ENCODE measurements at places on chromosomes 13 and 19. TPM values are rescaled to one million over a fixed set of nuclear protein-coding genes. Genes with fewer than 3 reads are reported as not detected.

Gene LENG9
- total RNA-seq: 11.0 TPM

Gene CYP4F12
- total RNA-seq: 82.9 TPM

Gene CBY2
- total RNA-seq: not detected

Gene PIBF1
- total RNA-seq: 16.5 TPM

Gene FFAR2
- total RNA-seq: 0.17 TPM

Gene COX7A1
- total RNA-seq: 55.7 TPM

- DNase-seq: no peak
These were observed 23.8 kb upstream of the ASF1B start for GRCh38 chr19:14160017-14160703.

DNA sequence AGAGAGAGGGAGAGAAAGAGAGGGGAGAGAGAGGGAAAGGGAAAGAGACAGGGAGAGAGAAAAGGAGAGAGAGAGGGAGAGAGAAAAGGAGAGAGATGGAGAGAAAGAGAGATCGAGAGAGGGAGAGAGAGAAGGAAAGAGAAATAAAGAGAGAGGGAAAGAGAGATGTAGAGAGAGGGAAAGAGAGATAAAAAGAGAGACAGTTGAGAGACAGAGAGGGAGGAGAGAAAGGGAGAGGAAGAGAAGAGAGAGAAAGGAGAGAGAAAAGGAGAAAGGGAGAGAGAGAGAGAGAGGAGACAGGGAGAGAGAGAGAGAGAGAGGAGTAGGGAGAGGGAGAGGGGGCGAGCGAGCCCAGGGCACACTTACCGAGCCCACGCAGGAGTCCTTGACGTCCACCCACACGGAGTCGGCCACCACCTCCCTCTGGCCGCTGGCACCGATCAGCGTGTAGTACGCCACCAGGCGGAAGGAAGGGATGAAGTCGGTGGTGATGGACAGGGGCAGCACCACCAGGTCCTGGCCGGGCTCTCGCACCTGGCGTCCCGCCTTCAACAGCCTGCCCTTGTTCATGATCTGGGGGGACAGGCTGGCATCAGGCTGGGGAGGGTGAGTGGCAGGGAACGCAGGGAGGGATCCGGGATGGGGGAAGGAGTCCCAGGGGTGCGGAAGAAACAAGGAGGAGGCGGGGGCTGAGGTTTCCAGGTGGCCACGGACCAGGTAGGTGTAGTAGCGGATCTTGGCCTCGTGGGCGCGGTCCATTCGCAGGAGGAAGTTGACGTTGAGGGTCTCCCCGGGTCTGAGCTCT lies 10.0 kb downstream of the C3 start:
- DNase-seq: no peak

DNA sequence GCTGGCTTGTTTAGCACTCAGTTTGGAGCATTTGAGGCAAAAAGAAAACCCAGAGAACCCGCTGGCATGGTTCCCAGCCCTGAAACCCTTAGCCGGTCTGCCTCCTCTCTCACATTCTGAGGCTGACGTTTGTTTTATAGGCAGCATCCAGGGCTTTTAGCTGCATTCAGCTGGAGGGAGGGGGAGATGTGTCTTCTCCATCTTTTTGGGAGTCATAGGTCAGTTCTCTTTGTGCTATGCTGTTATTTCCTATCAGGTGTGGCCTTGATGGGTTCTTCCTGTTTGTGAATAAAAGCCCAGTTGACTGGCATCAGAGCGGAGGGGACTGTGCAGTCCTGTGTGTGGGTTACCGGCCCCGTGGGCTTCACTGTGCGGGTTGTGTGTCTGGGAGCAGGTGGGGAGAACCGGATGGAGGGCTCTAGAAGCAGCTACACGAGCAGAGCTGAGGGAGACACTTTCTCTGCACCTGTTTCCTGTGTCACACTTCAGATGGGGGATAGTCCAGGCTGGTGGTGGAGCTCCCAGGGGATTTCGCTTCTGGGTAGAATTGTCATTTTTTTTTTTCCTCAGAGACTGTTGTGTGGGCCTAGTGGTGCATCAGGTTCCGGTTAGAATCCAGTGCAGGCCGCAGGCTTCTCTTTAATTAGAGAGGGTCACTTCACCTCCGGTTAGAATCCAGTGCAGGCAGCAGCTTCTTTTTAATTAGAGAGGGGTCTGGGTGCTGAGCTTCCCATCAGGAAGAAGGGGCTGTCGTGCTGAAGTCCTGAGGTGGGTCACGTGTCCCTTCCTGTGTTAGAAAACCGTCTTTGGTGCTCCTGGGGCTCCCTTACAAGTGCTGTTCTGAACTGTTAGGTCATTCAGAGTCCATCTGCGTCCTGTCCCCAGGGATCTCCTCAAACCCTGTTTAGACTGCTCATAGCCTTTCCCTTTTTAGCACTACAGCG lies 69.6 kb downstream of the ARHGEF7 start:
- DNase-seq: no peak

GRCh38 chr19:10085641-10086590 lies at the start of gene SHFL:
Gene SHFL (plus strand): TSS chr19:10086317. CDS start chr19:10086428, 111 bp downstream.
- peak; percentile 80 for DNase-seq

GRCh38 chr13:101415358-101416174 lies 742 bp downstream of the NALCN start:
- no peak for DNase-seq

DNA sequence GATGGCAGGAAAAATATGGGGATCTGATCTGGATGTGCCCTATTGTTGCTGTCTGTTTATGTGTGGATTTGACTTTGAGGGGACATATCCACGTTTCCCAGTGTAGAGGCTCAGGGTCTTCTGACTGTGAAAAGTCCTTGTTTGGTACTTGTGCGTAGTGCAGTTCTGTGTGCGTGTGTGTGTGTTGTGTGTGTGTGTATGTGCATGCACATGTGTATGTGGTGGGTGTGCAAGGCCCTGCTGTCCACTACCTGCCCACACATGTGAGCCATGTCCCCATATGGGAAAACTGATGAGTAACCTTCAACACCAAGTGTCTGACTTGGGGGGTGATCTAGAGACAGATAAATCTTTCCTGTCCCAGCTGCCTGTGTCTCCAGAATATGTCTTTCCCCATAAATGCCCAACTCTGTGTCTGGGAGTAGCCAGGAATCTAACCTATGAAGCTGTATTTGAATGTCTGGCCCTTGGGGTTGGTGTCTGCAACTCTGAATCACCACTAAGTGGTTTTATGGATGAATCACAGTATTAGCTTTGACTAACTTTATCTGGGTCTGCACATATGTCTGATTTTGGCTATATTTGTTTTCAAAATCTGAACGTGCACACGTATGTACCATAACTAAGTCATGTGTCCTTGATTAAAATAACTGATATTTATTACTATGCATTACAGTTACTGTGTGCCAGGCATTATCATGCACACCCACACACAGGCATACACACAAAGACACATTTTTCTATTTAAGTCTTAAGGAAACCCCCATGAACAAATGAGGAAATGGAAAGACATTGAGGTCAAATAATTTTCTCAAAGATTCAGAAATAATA lies 17.4 kb downstream of the KLK2 start:
- DNase-seq: no peak

- no peak for DNase-seq
These were observed 12.0 kb upstream of the CRTC1 start for GRCh38 chr19:18671303-18672043.

- no peak for DNase-seq
These were observed 11.6 kb downstream of the NFILZ start for GRCh38 chr19:8641908-8642547.

DNA sequence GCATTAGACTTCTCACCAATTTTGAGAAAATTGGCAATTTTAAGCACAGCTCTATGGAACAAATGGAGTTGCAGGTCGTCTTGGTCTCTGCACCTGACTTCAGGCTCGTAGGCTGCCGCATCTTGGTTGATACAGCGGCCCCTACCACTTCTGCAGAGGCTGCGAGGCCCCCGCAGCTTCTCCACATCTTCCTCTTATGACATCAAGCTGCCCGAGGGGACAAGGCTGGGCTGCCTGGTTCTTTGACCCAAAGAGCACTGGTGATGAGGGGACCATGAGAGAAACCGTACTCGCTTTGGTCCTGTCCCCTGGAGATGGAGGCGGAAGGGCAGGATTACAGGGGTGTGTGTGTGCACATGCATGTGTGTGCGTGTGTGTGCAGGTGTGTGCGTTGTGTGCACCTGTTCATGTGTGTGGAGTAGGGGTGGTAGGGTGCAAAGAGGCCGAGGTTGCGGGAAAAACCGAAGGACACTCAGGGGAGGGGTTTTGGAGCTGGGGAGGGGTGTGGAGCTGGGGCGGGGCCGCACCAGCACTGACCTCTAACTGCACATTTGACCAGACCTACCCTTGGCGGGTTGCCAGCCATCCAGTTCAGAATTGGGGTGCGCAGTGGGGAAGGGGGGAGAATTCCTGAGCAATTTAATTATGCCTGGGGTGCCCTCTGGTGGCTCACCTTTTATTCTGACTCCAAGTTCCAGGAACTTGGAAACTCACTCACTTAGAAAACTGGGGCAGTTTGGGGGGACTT lies 65.1 kb upstream of the ARHGEF7 start:
- no peak for DNase-seq

DNA sequence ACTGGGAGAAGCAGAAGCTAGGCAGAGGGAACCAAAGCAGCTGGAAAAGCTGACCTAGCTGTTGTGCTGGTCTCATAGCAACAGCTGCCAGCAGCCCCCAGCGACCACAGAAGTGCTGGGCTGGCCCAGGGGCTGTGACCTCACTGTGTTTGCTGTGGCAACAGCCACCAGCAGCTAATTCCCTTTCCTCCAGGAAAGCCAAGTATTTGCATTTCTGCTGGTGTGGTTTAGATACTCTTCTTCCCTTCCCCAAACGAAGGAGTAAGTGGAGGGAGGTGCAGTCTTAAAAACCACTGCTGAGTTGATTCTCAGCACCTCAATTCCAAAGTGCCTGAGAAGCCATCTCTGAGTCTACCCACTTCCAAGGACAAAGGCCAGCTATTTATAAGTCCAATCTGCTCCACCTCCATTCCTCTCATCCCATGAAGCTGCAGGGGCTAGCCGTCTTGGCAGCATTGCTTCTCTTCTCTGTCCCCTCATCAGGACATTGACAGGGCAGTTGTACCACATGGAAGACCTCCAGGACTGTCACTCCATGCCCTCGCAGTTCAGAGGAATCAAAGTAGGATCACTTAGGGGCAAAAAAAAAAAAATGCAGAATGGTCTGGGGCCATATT lies 11.5 kb upstream of the CCDC97 start:
- DNase-seq: peak; percentile 64

- no peak for DNase-seq
These were observed 415.3 kb downstream of the IRS2 start for GRCh38 chr13:109371066-109371465.

GRCh38 chr19:18590273-18591272 lies 2.0 kb downstream of the REX1BD start:
- DNase-seq: peak; percentile 40

DNA sequence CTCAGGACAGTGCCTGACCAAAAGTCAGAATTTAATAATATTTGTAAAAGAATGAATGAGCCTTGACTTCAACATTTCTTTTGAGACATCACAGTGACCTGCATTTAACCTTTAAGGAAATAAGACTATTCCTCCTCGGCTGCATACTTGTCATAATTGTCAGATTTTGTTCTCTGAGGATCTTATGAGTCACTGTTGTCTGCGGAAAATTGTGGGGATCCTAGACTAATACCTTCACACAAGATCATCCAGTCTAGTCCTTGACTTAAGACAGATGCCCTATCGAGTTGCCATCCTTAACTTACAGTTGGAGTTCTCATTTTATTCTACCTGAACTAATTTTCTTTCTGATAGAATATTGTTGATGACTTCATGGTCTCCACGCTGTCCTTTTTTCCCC lies 198.4 kb downstream of the DLEU7 start:
- no peak for DNase-seq

GRCh38 chr13:84737661-84738060 lies 855.4 kb upstream of the SLITRK1 start:
- no peak for DNase-seq

All from mucosa of gallbladder (tissue), 1 donor.